ENCODE measurements at places on chromosomes 16 and 17.

DNA sequence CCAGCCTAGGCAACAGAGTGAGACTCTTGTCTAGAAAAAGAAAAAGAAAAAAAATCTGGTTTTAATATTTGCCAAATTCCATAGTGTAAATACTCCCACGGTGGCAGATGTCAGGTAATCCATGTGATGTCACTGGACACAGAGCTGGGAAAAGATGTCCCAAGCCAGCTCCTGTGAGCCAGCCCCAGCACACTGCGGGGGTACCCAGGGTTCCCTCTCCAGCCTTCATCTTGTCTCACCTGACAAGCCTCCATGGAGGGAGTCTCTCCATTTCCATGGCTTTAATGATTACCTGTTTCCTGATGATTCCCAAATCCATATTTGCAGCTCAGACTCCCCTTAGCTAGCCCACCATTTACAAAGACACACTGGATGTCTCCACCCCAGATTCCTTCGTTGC, 4.6 kb downstream of the CD300LB start:
- no peaks in the 10 kb centered on the region for H3K36me3 ChIP-seq
- no peaks in the 10 kb centered on the region for H3K4me1 ChIP-seq
- H3K4me3 ChIP-seq: no peak overlapping the region
- no peak for DNase-seq

DNA sequence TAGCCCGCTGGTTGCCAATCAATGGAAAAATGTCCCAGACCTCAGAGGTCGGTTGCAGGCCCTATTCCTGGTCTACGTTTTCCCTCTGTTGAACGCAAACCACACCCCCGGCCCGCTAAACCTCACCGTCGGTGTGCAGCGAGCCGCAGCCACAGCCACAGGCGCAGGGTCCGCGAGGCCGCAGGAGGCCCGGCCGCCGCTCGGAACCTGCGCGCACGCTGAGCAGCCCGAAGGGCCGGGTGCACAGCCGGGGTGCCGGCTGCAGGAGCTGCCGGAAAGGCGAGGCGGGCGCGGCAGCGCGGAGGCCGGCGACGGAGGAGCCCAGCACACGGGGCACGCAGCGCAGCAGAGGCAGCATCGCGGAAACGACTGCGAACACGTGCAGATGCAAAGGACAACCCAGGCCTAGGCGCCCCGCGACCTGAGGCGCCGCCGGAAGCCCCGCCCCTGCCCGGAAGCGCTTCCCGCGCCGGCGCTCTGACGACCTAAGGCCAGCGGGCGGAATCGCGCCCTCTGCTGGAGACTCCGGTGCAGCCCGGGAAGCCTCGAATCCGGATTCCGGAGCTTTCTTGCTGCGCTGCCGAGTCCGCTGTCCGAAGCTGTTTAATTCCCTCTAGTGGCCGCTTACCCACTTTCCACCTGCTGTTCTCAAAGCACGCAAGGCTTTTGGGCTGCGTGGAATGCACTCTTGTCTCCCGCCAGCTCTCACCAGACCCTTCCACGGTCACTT, at the start of gene C1QBP:
TSS of gene C1QBP (minus strand) at position 440 of the 730 bp plus-strand sequence. CDS start at position 358, 82 bp downstream.
- peak; percentile 96 for DNase-seq
- H3K27ac ChIP-seq: peak within 1 kb of the TSS; percentile 80
- peaks cover 7% of the 10 kb centered on the region for H3K36me3 ChIP-seq

- no peak for DNase-seq
- no peak overlapping the region for H3K4me3 ChIP-seq
- H3K27ac ChIP-seq: no peak overlapping the region
- H3K4me1 ChIP-seq: no peaks in the 10 kb centered on the region
- H3K27me3 ChIP-seq: no peaks in the 10 kb centered on the region
- H3K36me3 ChIP-seq: no peaks in the 10 kb centered on the region
These were observed 831.0 kb upstream of the EEF2KMT start for GRCh38 chr16:5928476-5929065.

DNA sequence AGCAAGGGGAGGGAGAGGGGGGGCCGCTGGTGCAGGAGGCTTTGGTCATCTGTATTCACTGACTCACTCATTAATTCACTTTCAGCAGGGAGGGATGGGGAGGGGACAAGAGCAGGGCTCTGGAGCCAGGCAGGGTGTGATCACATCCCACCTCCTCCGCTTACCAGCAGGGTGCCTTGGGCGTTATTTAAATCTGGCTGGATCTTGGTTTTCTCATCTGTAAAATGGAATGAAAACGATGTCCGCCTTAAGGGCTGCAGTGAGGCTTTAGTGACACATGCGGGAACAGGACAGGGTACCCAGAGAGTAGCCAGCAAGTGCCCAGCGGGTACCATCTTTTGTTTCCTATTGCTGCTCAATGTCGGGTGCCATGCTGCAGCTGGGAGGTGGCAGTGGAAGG, 161.0 kb downstream of the GSG1L start:
- H3K27ac ChIP-seq: no peak overlapping the region
- no peaks in the 10 kb centered on the region for H3K27me3 ChIP-seq
- H3K4me1 ChIP-seq: no peaks in the 10 kb centered on the region
- no peak overlapping the region for H3K4me3 ChIP-seq

GRCh38 chr17:44862278-44862914, 14.7 kb downstream of the HIGD1B start:
- no peak overlapping the region for H3K27ac ChIP-seq
- no peak overlapping the region for H3K4me3 ChIP-seq
- no peaks in the 10 kb centered on the region for H3K27me3 ChIP-seq
- no peaks in the 10 kb centered on the region for H3K4me1 ChIP-seq
- H3K36me3 ChIP-seq: peaks cover 24% of the 10 kb centered on the region
- DNase-seq: no peak

- no peaks in the 10 kb centered on the region for H3K27me3 ChIP-seq
- H3K4me3 ChIP-seq: peak overlapping the region; percentile 66
- no peak for DNase-seq
- no peaks in the 10 kb centered on the region for H3K36me3 ChIP-seq
- H3K4me1 ChIP-seq: no peaks in the 10 kb centered on the region
- H3K27ac ChIP-seq: peak overlapping the region; percentile 92
These were observed 456 bp downstream of the SMURF2 start for GRCh38 chr17:64661726-64661975.

DNA sequence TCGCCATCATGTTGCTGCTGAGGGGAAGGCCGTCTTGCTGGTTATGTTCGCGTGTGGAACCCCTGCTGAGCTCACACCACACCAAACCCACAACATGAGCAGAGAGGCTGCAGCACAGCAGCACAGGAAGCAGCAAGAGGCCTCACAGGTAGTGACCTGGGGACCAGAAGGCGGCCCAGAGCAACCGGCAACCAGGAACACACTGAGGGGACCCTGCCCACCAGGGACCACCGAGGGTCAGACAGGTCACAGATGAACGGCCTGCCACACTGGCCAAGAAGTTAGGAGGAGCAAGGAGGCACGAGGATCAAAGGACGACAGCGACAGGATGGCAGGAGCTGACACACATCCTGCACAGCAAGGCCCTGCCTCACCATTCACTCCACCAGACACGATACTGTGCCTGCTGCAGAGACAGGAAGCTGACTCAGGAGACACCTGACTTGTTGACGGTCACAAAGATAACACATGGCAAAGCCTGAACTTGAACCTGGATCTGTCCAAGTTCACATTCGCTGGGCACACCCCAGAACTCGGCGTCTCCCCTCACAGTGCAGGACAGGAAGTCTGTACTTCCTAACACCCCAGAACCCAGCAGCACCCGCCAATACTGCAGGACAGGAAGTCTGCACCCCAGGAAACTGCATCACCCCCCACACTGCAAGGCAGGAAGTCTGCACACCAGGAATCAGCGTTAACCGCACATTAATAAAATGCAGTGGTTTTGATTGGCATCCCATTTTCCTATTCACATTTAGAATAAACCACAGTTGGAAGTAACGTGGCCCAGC, 98.5 kb downstream of the ZNF778 start:
- H3K27me3 ChIP-seq: no peaks in the 10 kb centered on the region
- H3K27ac ChIP-seq: peak overlapping the region; percentile 29
- no peak overlapping the region for H3K4me3 ChIP-seq
- DNase-seq: peak; percentile 44
- no peaks in the 10 kb centered on the region for H3K36me3 ChIP-seq
- peaks cover 43% of the 10 kb centered on the region for H3K4me1 ChIP-seq

GRCh38 chr16:11581678-11582077, 5.0 kb downstream of the LITAF start:
- no peaks in the 10 kb centered on the region for H3K27me3 ChIP-seq
- H3K36me3 ChIP-seq: no peaks in the 10 kb centered on the region
- no peak for DNase-seq
- peaks cover 7% of the 10 kb centered on the region for H3K4me1 ChIP-seq
- H3K27ac ChIP-seq: no peak overlapping the region
- no peak overlapping the region for H3K4me3 ChIP-seq
